ENCODE measurements at places on chromosomes 6 and 20.

- no peak for DNase-seq
Observed at GRCh38 chr20:28562510-28562898, 2695.0 kb upstream of the DEFB115 start.

DNA sequence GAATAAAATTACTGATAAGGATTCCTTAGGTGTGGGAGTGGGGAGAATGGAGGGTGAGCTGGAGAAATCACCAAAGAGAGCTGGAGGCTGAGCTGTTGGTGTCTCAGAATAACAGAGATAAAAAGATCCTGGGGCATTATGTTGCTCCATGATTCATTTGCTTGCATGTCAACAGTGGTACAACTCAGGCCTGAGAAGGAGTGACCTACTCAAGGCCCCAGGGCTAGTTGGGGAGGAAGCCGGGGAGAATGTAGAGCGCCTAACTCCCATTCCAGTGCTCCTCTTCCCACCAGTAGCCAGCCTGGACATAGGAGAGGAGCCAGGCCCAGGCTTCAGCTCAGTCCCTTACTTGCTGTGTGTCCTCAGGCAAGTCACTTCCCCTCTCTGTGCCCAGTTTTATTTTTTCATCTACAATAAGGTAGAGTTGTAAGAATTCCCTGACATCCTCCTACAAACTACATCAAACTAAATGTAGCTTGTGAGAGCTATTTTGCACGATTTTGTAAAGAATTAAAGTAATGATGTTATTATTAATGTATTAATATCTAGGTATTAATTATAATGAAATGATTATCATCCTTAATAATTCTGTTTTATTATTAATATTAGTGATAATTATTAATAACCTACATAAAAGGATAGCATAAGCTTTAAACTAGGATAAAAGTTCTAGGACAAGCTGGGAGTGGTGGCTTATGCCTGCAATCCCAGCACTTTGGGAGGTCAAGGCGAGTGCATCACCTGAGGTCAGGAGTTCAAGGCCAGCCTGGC lies 250.9 kb upstream of the SULF2 start:
- no peak for DNase-seq

GRCh38 chr20:21867811-21868210 lies 162.3 kb downstream of the PAX1 start:
- no peak for DNase-seq

DNA sequence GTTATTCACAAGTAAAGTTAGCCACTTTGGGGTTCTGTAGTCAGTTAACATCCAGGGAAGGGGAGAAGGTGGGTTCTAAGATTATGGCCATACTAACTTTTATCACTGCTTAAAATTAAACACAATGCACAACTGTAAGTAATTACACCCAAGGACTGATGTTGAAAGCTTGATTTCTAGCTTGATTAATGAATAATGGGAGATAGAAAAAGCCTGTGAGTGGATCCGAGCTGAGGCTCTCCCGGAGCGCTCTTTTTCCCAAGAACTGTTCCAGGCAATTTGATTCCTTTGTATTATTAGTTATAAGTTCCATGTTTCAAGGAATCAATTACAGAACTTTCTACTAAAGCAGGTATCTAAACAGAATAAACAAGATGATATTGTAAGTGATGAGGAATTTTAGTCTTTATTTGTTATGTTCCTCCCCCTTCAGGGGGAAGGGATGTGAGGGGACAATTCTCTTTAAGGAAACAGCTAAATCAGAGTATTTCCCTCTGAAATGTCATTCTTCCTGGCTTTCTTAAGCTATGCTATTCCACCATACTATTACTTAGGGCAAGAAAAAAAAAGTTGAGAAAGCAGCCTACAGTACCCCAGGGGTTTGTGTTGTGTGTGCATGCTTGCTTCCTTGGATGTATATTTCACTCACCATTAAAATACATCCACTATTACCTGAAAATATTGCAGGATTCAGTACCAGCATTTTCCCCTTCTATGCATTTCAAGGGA lies 3.8 kb downstream of the TSHZ2 start:
- DNase-seq: no peak

- DNase-seq: no peak
Observed at GRCh38 chr20:45469336-45470261, at the start of gene WFDC2. TSS of gene WFDC2 (plus strand) at chr20:45469753. CDS start at chr20:45469782, 29 bp downstream.

- no peak for DNase-seq
Observed at GRCh38 chr20:57618091-57618763, 2.0 kb downstream of the ZBP1 start.

GRCh38 chr6:169837529-169838250 lies 86.3 kb downstream of the ERMARD start:
- no peak for DNase-seq

GRCh38 chr6:46653439-46654195 lies 842 bp downstream of the SLC25A27 start:
- DNase-seq: peak; percentile 17

All from hematopoietic multipotent progenitor cell treated with erythropoietin and hydrocortisone succinate and interleukin-3 and kit ligand, for 6 days (in vitro differentiated cells).